Stomach (tissue), 19 donors: ENCODE measurements at places on chromosomes 5 and 9. TPM values are rescaled to one million over a fixed set of nuclear protein-coding genes. Genes with fewer than 3 reads are reported as not detected.
A peak's percentile ranks its signal among the peaks of the same experiment; 100 is the strongest.

Gene NEUROG1
- total RNA-seq: not detected

Gene PCDHGA1
- total RNA-seq: not detected

Gene GFI1B
- total RNA-seq: not detected

Gene COL5A1
- total RNA-seq: 136 TPM

Gene ADAMTSL1
- total RNA-seq: 2.7 TPM

Gene PCDHB16
- 1.7 TPM for total RNA-seq

Gene SH3TC2
- 0.58 TPM for total RNA-seq

Gene PAEP
- not detected for total RNA-seq

Gene GADD45G
- total RNA-seq: 121 TPM

Gene ACTBL2
- total RNA-seq: not detected

Gene PHF2
- 21.4 TPM for total RNA-seq

DNA sequence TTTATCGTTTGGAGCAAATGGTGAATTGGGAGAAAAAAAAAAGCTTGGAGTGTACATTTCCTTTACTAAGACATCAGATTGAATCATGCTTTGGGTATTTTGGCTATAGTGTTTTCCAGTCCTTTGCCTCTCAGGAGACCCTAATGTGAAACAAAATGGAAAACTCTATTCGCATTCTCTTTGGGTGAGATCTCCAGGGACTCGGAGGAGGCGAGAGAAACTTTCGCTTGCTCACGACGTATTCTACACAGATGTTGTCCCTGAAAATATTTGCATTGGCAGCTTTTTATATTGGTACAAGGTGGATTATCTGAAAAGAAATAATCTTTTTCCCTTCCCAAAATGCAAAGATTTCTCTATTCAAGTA, 1240.1 kb upstream of the WWC1 start:
- no peak for DNase-seq

GRCh38 chr9:68844157-68844556, 139.1 kb downstream of the PIP5K1B start:
- no peak for DNase-seq

GRCh38 chr9:122106576-122106975, 13.5 kb upstream of the TTLL11 start:
- DNase-seq: no peak

DNA sequence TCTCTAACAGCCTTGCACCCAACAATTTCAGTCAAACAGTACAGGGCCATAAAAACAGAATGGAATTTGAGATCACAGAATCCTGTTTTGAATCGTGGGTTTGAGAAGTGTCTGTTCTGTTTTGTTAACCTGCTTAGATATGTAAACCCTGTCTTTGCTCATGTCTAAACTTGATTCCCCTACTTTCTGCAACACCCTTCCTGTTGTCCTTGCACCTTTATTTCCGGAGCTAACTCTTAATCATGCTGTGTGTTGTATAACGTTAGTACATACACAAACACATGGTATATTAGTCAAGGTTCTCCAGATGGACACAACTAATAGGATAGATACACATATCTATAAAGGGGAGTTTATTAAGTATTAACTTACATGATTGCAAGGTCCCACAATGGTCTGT, 2229.2 kb upstream of the C9orf72 start:
- no peak for DNase-seq

DNA sequence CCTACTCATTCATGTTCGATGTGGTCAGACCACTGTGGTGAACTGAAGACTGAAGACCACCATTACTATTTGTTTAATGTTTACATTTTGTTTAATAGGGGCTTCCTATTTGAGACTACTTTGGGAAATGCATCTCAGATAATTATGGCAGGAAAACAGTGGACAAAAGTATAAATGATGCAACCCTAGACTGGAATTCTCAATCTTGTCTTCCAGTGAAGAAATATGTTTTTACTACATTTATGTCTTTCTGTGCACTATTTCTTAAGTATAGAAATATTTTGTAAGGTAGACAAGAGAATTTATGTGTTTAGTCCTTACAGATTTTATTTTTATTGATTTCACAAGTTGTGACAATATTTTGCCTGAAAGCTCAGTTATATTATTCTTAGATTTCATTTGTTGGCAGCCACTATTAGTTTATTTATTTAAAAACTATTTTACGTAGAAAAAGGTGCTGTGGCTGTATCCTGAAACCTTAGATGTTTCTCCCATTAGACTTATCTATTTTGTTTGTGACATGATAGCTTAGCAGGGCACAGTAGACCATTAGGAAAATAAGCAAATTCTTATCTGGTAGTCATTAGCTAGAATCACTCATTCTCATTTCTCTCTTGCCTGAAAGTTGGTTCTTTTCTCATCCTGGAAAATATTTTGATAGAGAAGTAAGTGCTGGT, 39.4 kb upstream of the MRPS30 start:
- no peak for DNase-seq

GRCh38 chr9:127535834-127536233, 76.2 kb upstream of the STXBP1 start:
- DNase-seq: peak; percentile 40

DNA sequence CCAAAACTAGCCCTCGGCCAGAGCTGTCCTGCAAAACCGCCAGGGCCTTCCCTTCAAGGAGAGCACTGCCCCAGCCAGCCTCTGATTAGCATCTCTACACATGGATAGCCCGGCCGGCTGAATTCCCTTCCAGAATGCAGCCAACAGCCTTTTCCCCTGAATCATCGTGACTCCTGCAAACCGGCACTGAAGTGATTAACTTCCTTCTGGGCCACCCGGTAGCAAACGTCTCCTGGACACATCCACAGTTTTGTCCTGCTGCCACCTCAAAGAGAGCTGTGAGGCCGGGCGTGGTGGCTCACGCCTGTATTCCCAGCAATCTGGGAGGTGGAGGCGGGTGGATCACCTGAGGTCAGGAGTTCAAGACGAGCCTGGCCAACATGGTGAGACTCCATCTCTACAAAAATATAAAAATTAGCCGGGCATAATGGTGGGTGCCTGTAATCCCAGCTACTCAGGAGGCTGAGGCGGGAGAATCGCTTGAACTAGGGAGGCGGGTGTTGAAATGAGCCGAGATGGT, 21.1 kb upstream of the EEIG1 start:
- peak; percentile 72 for DNase-seq

DNA sequence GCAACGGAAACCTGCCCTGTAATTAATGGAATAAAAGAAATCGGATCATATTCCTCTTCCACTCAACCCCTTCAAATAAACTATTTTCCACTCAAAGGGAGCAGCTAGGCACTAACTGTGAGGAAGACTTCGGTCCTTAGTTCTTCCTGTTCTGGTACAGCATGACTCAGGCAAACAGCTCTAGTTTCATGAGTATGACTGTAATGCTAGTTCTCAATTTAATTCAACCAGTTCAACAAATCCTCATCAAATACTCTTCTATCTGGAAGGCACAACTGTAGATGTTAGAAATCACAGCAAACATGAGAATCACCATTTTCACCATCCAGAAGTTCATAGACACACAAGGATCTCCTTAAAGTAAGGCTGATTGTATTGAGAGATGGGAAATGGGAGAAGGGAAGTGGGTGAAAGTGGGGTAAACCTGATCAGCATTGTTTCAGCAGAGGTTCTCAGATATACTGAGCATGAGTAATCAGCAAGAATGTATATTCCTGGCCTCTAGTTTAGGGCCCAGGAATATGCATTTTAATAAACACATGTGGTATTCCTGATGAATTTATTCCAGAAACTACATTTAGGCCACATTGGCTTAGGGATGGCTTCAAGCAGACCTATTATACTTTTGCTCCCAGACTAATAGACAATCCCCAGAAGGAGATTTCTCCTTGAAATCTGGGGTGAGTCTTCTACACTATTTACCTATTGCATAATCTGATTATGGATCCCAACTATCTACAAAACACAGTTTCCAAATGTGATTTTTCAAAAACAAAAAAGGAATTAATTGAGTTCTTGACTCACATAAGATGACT, 141.1 kb upstream of the SLC12A2 start:
- no peak for DNase-seq

GRCh38 chr9:135321580-135321979, 158.0 kb upstream of the PPP1R26 start:
- DNase-seq: no peak

DNA sequence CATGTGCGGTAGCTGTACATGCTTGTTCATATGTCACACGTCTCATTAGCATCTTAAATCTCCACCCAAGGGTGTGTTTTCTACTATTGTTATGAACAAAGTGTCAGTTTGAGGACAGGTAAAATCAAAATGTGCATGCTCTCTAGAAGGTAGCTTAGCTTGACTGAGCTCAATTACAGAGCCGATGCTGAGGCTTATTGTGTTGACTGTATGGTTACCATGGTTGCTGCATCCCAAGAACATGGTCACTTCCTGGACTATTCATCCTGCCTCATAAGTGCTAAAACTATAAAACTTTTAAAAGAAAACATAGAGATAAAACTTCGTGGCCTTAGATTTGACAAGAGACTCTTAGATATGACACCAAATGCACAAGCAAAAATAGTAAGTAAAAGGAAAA, 426.1 kb upstream of the CTNND2 start:
- DNase-seq: no peak

GRCh38 chr9:33165263-33166151, 1.6 kb downstream of the B4GALT1 start:
- peak; percentile 61 for DNase-seq

- DNase-seq: no peak
These were observed 203.7 kb downstream of the NXNL2 start for GRCh38 chr9:88738709-88739108.
